Esophagus squamous epithelium (tissue), 5 donors: ENCODE measurements at places on chromosomes 7 and 10.

DNA sequence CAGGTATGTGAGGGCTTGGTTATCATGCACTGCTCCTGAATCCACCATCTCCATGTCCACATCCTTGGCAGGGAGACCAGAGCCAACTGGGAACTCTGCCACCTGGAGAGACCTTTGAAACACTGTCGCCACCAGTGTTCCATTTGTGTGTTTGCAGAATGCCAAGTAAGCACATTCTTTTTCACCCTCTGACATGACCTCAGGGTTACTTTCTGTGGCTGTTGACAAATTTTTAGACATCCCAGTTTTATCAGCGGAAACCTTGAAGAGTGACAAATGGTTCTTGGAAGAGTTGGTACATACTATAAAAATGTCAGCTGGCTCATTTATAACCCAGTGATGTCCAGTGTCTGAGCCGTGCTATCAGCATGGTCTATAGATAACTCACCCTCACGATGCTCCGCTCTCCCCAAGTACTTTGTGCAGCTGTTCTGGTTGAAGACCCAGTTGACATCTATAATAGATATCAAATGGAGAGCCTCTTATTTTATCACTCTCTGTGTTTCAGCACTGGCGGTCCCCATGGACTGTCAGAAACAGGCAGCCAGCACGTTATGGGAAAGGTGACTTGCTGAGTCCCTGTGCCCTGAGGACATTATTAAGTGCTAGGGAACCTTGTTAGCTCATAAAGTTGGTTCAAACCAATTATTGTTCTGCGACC is 563.1 kb upstream of the GALNT17 start:
- DNase-seq: no peak

DNA sequence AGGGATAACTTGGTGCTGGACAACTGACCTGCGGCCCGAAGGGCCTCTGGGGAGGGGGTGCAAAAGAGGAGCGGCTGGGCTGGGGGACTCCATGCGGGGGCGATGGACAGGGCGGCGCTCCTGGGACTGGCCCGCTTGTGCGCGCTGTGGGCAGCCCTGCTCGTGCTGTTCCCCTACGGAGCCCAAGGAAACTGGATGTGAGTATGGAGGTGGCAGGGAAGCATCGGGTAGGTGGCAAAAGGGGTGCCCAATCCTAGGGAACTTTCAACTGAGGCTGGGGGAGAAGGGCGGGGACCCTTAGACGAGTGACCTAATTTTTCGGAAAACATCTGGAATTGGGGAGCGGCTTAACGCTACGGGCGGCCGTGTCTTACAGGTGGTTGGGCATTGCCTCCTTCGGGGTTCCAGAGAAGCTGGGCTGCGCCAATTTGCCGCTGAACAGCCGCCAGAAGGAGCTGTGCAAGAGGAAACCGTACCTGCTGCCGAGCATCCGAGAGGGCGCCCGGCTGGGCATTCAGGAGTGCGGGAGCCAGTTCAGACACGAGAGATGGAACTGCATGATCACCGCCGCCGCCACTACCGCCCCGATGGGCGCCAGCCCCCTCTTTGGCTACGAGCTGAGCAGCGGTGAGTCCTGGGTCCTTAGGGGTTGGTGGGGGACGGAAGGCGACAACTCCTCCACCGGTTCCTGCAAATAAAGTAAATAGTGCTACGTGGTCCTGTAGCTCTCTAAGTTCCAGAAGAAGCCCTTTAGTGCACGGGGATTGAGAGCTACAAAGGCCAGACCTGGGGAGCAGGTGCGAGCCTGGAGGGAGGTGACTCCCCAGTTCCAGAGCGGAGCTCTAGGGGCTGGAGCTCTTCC is 622 bp downstream of the WNT16 start:
- DNase-seq: no peak

- DNase-seq: no peak
These were observed 1438.5 kb upstream of the CELF2 start for GRCh38 chr10:9579110-9579705.

DNA sequence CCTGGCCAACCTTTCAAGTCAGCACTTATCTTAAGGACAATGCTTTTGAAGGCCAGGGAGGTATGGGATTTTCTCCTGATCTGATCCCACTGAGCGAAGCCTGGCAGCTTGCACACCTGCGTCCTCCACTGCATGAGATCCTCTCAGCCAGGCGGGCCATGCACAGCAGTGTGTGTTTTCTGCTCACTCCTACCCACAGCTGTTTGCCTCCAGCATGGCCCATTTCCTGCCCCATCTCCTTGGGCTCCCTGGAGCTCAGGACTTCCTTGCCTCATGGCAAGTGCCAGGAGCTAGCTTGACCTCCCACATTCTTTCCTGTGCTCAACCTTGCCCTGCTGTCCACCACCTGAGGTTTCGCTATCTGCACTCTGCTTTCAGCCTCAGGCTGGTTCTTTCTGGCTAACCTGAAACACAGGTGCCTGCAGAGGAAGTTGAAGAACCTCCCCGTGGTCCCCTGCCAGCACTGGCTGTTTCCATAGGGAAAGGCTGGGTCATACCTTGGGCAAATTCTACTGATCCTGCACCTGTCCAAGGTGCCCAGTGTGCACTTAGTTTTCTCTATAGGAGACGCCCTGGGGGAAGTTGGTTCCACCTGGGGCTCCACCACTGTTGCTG is 43.9 kb upstream of the EEPD1 start:
- DNase-seq: no peak

DNA sequence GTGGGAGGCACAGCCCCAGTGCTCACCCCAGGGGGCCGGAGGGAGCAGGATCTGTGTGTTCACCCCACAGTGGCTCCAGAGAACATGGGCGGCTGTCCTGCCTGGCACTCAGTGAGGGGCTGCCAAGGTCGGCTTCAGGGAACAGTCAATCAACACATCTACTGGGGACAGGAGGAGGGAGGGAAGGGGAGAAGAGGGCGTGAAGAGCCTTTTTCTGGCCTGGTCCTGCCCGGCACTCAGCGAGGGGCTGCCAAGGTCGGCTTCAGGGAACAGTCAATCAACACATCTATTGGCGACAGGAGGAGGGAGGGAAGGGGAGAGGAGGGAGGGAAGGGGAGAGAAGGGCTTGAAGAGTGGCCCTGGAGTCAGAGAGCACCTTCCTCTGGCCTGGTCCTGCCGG is 184.9 kb downstream of the ADARB2 start:
- DNase-seq: no peak

GRCh38 chr7:105307163-105307672 is 81.5 kb downstream of the SRPK2 start:
- no peak for DNase-seq
